ENCODE measurements at places on chromosomes 11 and 22.

DNA sequence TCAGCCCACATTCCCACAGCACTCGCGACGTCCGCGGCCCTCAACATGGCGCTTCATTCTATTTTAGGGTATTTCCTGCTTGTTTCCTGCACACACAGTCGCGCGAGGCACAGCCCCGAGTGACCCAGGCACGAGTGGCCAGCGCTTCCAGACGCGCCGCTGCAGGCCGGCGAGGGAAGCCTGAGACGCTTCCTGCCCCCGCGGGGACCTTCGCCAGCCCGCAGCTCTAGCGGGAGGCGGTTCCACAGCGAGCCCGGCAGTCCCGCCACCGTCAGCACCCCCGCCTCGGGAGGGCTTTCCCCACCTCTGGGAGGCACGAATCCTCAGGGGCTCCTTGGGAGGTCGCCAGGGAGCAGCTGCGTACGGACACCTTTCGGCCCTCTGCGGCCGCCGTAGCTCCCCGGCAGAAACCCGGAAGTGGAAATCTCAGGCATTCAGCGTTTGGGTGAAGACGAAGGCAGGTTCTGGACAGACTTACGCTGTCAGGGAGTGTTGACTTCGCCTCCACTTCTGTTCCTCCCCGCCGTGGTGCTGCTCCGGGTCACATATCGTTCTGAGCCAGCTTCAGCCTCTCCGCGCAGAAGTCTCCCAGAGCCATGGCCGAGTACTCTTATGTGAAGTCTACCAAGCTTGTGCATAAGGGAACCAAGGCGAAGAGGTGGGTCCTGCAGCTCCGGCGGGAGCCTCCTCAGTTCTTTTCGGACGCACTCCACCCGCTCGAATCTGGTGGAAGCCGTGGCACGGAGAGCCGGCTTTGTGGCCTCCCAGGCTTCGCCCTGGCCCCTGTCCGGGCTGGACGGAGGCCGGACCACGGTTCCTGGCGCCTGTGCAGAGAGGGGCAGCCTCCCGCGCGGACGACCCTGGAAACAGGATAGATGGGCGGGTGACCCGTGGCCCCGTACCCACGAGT is 2925.9 kb upstream of the OR11H1 start:
- DNase-seq = no peak

- no peak for DNase-seq
Measured at GRCh38 chr22:23913306-23913660, 19.1 kb downstream of the MIF start.

GRCh38 chr11:123581651-123582399 is 72.6 kb downstream of the SCN3B start:
- DNase-seq = no peak

DNA sequence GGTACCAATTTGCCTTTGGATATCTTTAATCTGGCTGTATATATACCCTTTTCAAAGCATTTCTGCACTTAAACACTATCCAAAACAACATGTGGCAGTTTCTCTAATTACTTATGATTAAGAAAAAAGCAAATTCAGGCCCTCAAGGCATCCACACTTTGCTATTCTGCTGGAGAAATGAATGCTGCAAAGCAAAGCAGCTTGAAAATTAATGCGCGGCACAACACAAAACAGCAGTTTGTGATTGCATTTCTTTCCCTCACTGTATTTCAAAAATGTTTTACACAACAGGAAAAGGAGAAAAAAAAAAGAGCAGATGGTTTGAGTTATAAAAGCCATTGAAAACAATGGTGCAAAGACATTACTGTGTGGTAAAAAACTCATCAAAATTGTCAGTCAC is 738.4 kb upstream of the RAG2 start:
- DNase-seq = no peak

DNA sequence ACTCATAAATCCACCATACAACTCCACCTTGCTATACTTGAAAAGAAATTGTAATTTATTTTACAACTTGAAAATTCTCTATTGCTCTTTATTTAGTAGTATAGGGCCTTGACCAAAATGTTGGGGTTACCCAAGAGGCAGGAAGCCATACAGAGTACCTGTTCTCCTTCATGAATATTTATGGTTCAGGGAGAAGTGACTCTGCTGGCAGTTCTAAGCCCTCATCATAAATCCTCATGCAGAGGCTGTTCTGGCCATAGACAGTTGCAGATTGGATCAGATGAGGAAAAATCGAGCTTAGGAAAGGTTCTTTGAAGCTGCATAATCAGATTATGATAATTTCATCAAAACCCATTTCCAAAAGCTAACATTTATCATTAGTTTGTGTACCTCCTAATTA is 449.4 kb upstream of the TENM4 start:
- no peak for DNase-seq

- no peak for DNase-seq
Measured at GRCh38 chr11:22177186-22177585, 15.7 kb upstream of the ANO5 start.

DNA sequence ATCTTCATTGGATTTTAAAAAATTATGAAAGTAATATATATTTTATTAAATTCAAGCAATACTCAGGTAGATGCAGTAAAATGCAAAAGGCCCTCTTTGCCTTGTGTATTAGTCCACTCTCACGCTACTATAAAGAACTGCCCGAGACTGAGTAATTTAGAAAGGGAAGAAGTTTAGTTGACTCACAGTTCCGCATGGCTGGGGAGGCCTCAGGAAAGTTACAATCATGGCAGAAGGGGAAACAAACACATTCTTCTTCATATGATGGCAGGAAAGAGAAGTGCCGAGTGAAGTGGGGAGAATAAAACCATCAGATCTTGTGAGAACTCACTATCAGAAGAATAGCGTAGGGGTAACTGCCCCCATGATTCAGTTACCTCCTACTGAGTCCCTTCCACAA is 130.8 kb downstream of the HIPK3 start:
- DNase-seq = no peak

- DNase-seq = no peak
Measured at GRCh38 chr22:46450931-46451561, 86.4 kb downstream of the CELSR1 start.

- no peak for DNase-seq
Measured at GRCh38 chr22:20405931-20406685, 12.2 kb downstream of the ZNF74 start.

- DNase-seq = no peak
Measured at GRCh38 chr11:33375236-33375635, 118.1 kb downstream of the HIPK3 start.

DNA sequence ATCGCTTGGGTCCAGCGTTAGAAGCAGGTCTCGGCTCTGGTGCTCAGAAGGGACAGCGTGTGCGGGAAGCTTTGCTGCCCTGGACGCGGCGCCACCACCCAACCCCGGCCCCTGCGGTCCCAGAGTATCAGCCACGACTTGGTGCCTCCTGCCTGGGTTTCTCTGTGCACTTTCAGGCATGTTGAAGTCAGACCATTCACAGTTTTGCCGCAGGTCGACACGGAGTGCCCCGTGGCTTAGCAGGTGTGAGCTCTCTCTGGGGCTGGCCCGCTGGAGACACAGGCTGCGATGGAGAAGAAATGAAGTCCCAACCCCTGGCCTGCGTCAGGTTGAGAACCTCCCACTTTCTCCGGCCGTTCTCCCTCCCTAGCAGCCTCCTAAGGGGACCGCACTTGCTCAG is 494.5 kb downstream of the BRD1 start:
- no peak for DNase-seq

- DNase-seq = peak; percentile 53
Measured at GRCh38 chr11:72091292-72091691, 10.6 kb downstream of the LRRC51 start.

- no peak for DNase-seq
Measured at GRCh38 chr11:112156956-112157766, 6.7 kb downstream of the IL18 start.

GRCh38 chr11:132943357-132943705 is 589.0 kb downstream of the OPCML start:
- DNase-seq = no peak

DNA sequence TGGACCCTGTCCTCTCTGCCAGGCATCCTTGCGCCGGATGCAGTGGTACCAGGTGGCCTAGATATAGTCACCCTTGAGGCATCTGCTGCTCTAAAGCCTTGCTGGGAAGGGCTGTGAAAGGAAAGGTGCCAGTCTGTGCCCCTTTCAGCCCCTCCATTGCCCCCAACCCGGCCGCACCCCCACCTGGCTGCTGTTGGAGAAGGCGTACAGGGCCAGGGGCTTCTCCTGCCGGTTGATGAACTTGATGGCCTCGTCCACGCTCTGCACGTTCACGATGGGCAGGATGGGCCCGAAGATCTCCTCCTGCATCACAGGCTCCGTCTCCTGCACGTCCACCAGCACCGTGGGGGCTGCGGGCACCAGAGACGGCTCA is 10.2 kb downstream of the ALDH3B2 start:
- no peak for DNase-seq

- DNase-seq = no peak
Measured at GRCh38 chr11:78990261-78990660, 415.6 kb upstream of the NARS2 start.

DNA sequence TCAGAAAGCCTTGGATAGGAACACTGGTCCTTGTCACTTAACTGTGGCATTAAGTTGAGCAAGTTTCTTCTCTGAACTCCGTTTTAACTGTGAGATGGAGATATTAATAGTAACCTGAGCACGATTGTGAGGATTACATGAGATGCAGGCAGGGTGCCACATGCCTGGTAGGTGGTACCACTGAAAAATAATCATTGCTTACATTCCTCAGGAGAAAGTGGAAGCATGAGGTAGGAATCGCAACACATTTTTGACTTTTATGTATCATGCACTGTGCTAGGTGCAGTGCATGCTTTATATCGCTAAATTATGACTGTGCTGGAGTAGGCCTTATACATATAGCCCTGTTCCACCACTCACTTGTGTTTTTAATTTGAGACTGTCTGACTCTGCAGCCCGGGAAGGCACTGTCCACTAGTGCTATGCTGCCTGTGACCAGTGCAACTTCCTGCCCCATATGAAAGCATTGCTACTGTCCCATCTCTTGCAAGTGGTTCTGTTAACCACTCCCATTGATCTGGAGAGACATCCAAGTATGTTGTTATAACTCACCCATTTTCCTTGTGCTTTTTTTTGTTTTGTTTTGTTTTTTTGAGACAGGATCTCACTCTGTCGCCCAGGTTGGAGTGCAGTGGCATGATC is 1.0 kb downstream of the UQCR10 start:
- DNase-seq = no peak

DNA sequence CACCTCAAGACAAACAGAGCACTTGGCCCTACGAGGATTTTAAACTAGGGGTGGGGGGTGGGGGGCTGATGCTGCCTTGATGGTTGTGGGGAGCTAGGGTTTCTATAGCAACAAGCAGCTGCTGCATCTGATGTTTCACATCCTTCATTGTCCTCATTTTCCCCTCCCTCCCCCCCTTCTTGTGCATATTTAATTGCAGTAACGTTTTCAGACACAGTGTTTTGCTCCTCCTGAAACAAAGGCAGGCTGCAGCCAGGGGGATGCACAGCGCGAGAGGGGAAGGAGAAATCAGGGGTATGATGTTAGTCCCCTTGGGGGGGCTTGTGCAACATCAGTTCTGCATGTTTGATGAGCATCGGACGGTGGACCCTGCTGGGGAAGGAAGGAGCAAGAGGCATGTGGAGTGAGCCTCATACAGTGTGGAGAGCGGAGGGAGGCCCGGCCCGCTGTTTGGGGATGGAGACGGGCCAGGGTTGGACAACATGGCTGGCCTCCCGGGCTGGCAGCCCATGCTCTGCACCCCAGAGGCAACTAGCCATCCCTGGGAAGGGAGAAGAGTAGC is 208.3 kb downstream of the CEP164 start:
- no peak for DNase-seq

DNA sequence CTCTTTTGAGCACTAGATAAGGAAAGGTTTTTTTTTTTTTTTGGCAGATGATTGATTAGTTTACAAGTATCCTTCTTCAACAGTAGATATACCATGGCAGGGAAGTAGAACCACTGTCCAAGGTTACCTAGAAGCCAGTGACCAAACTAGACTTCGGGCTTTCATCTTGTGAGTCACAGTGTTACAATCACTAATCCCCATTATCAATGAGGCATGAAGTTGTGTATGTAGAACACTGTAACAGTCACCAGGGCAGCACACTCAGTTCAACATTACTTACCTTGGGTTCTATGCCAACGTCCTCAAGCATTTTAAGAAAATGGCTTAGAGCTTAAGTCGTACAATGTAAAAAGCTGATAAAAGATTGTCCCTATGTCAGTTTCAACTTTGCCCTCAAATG is 430.9 kb downstream of the ETS1 start:
- no peak for DNase-seq

DNA sequence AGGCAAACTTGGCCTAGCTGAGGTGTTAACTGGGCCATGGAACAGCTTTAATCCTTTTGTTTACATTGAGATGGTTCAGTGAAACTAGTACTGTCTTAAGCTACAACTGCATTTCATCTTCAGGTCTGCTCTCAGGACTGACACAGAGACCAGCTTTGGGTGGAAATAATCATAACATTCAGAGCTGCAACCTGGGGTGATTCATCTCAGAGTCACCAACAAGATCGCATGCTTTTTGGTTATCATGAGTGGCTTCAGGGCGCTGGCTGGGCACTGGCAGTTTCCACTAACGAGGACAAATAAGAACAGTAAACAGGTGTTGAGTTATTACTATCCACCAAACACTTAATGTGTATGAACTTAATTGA is 60.9 kb upstream of the PAX6 start:
- DNase-seq = no peak

DNA sequence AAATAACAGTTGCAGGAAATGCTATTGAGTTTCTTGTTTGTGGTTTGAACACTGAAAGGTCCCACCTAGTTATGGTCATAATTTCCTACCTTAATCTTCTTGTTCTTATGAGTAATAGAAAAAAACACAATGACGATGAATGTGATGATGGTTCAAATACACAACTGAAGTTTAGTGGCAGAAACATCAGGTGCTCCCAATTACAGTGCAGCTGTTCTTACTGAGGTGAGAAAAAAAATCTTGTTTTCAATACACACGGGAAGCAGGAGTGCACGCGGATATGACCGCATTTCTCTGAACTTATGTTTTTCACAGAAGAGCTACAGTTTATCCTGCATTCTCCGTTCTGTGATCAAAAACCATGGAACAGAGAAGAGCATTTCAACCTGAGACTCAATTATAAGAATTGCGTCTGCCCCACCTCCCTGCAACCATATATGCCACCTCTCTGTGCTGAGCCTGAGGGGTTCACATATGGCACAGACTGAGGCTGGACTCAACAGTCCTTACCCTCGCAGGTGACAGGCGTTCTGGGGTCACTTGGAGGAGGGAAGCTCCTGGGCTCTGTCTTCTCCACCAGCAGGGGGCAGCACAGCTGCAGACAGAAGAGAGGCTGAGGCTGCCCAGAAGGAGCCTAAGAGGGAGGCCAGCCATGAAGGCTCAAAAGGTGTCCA is 99.7 kb upstream of the IGLL5 start:
- DNase-seq = peak; percentile 66

GRCh38 chr22:35589071-35589755 is 27.9 kb downstream of the MB start:
- DNase-seq = no peak

All from central memory CD4-positive, alpha-beta T cell (primary cell).